ENCODE measurements at places on chromosomes 2 and 18.

- no peak for DNase-seq
Measured at GRCh38 chr18:75124991-75125381, 84.0 kb downstream of the PTGR3 start.

GRCh38 chr2:50791271-50791670 is 240.7 kb downstream of the NRXN1 start:
- DNase-seq, result no peak

- no peak for DNase-seq
Measured at GRCh38 chr18:63261029-63261428, 58.5 kb downstream of the BCL2 start.

- no peak for DNase-seq
Measured at GRCh38 chr2:240926516-240927389, 20.6 kb downstream of the CROCC2 start.

DNA sequence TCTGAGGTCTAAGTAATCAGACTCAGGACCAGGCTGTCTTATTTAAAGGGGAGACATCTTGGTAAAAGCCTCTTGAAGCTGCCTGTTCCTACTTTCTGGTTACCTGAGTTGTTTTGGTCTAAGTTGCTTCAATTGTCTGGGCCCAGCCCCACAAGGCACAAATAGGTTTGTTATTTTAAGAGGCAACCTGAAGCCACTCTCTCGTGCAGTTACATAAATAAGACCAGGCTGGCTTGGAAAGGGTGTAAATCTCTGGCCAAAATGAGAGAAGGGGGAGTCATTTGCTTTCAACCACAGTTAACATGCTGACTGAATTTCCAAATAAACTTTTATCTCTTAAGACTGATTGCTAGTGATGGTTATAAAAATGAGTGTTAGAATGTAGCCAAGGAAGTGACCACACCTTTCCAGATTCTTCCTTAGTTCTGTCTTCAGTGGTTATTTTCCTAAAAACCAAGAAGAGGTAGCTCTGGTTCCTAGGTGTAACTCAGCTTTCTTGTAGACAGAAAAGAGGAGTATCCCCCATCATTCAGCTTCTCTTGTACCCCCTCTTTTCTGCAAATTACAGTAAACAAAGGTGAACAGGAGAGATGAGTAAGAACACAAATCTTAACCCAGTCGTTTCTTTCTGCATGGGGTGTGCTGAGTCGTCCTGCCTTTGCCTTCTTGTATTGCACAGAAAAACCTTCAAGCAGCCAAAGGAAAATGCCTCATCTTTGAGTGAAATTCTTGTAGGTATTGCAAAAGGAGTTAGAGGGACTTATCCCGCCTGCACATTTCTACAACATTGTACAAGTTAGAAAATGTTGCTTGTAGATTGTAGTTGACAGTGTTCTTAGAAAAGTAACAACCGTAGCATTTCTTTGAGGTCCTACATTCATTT is 161.5 kb upstream of the NT5C1B start:
- no peak for DNase-seq

DNA sequence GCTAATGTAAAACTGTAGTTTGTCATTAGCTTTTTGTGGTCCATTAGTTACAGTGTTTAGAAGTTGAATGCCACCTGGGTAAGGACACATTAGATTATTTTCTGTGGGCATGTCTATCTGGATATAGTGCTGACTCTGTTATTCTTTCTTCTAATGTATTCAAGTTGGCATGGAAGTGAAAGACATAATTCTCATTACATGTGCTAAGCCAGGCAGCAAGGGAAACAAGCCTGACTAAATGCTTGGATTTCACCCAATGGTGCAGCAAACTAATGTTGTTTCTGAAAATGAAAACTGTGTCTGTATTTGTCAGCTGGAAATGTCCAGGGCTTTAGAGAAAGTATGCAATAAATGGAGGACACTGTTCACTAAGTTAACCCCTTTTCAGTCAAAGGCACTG is 100.7 kb downstream of the NUP35 start:
- DNase-seq, result no peak

- DNase-seq, result no peak
Measured at GRCh38 chr18:28606686-28607085, 429.8 kb upstream of the CDH2 start.

DNA sequence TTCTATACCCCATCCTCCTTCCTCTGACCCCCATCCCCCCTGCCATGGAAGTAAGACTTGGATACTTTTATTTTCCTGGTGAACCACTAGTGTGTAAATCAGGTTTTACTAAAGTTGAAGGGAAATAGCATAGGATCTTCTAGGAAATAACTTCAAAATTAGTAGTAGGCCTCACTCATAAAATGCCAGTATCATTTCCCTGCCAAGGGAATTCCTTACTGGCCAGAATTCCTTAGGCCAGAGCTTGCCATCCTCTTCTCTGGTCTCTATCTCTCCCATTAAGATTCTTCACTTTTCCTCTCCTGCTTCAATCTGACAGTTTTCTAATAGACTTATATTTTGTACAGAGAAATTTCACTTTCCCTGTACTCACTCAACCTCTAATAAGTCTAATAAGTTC is 322.8 kb upstream of the TANK start:
- DNase-seq, result no peak

- no peak for DNase-seq
Measured at GRCh38 chr18:21443776-21444464, 156.6 kb downstream of the ESCO1 start.

DNA sequence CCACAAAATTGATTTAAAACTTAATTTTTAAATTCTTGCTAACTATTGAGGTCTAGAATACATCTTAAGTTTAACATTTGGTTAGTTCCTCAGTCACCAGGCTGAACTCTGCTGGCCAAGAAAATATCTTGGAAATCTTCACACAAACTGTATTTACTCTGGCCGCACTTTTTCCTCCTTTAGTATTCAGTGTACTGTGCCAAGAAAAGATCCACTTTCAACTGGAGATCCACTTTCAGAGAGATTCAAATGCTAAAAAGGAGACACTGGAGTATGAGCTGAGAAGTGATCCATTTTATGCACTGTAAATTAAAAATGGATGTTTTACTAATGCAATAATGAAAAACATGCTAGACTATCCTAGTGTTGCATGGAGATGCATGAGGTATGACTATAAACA is 98.1 kb downstream of the ANTXR1 start:
- DNase-seq, result no peak

- no peak for DNase-seq
Measured at GRCh38 chr18:32026491-32027086, 8.0 kb downstream of the RNF125 start.

DNA sequence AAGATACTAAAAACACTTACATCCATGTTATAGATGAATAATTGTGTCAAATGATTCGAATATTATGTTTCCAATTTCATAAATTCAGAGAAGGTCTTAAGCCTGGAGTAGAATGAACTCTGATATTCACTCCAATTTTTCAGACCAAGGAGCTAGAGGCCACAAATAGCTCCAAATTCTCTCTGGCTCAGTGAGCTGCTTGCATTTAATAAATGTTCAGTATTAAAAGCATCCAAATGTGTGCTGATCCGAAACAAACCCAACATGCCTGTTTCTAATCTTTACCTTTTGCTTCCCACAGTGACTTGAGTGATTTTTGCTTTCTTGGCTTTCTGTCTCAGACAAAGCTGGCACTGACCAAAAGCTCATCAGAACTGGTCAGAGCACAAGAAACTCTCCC is 291.4 kb downstream of the CCDC85A start:
- DNase-seq, result no peak
